Chondrocyte (in vitro differentiated cells): ENCODE measurements at places on chromosomes 16 and 17. TPM values are rescaled to one million over a fixed set of nuclear protein-coding genes. Genes with fewer than 3 reads are reported as not detected.
A peak's percentile ranks its signal among the peaks of the same experiment; 100 is the strongest.

The SLC46A1 gene
- 12.7 to 13.2 TPM (median 13.0 TPM) in 3 replicates for total RNA-seq

The MRC2 gene
- total RNA-seq: 347 to 378 TPM (median 353 TPM) in 3 replicates

GRCh38 chr17:42055027-42055426, 4.6 kb upstream of the C17orf113 start:
- no peak overlapping the region for H3K27ac ChIP-seq
- DNase-seq: no peak
- H3K4me3 ChIP-seq: no peak overlapping the region
- no peaks in the 10 kb centered on the region for H3K36me3 ChIP-seq
- H3K27me3 ChIP-seq: peaks cover 26% of the 10 kb centered on the region

The ADORA2B gene
- 4.6 to 9.7 TPM (median 9.6 TPM) in 3 replicates for total RNA-seq

GRCh38 chr17:32486111-32486700, 587 bp upstream of the CDK5R1 start:
- peaks cover 28% of the 10 kb centered on the region for H3K4me1 ChIP-seq
- peaks cover 4% of the 10 kb centered on the region for H3K36me3 ChIP-seq
- H3K27ac ChIP-seq: peak overlapping the region; percentile 36
- DNase-seq: no peak
- H3K27me3 ChIP-seq: no peaks in the 10 kb centered on the region
